ENCODE measurements at places on chromosomes 4 and X. TPM values are rescaled to one million over a fixed set of nuclear protein-coding genes. Genes with fewer than 3 reads are reported as not detected.

DNA sequence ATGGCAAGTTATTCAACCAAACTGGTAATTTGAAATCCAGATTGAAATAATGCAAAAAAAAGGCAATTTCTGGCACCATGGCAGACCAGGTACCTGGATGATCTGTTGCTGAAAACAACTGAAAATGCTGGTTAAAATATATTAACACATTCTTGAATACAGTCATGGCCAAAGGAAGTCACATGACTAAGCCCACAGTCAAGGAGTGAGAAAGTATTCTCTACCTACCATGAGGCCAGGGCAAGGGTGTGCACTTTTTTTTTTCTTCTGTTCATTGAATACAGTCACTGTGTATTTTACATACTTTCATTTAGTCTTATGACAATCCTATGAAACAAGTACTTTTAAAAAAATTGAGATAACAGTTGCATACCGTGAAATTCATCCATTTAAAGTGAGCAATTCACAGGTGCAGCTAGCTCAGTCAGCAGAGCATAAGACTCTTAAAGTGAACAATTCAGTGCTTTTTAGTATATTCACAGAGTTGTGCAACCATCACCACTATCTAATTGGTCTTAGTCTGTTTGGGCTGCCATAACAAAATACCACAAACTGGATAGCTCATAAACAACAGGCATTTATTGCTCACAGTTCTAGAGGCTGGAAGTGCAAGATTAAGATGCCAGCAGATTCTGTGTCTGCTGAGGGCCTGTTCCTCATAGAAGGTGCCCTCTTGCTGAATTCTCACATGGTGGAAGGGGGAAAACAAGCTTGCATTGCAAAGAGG is 4.8 kb upstream of the MPP1 start:
- DNase-seq, result no peak
- H3K4me1 ChIP-seq, result peaks cover 14% of the 10 kb centered on the region
- peaks cover 5% of the 10 kb centered on the region for H3K27me3 ChIP-seq
- no peak overlapping the region for H3K4me3 ChIP-seq
- H3K36me3 ChIP-seq, result no peaks in the 10 kb centered on the region
- no peak overlapping the region for H3K27ac ChIP-seq

DNA sequence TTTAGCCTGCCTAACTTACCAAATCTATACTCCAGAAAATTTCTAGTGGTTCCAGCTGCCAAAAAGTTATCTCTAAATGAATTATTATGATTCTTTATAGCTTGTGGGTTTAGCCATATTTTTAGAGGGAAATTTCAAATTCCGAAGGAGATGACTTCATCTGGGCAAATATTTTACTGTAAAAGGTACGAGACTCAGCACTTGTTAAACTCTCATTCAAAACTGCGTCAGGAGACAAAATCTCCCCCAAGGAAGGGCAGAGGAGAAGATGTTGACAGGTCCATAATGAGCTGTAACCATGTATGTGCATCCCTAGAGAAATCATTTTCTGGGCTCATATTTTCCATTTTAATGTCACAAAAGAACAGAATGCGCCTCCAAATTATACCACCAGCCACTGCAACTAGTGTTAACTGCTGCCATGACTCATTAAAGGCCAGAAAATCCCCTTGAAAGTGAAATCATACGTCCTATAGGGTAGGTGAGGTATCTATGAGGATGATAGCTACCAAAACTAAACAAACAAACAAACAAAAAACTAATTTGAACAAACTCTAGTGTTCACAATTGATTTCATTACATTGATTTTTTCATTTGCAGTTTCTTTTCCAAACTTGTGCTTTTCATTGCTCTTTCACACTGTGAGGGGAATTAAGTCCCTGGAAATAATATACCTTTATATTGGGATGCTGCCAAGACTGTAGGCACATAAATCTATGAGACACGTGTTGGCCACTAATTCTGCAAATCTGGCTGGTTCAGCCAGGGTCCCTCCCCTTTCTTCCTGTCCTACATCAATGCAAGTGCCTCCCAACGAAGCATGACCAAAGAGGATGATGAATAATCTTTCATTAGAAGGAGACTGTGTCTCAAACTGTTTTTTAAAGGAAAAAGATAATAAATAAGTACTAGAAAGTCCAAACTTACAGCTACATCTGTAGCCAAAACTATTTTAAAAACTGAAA is 85.8 kb downstream of the ARHGAP6 start:
- H3K4me1 ChIP-seq, result peaks cover 3% of the 10 kb centered on the region
- no peak overlapping the region for H3K27ac ChIP-seq
- no peaks in the 10 kb centered on the region for H3K36me3 ChIP-seq

DNA sequence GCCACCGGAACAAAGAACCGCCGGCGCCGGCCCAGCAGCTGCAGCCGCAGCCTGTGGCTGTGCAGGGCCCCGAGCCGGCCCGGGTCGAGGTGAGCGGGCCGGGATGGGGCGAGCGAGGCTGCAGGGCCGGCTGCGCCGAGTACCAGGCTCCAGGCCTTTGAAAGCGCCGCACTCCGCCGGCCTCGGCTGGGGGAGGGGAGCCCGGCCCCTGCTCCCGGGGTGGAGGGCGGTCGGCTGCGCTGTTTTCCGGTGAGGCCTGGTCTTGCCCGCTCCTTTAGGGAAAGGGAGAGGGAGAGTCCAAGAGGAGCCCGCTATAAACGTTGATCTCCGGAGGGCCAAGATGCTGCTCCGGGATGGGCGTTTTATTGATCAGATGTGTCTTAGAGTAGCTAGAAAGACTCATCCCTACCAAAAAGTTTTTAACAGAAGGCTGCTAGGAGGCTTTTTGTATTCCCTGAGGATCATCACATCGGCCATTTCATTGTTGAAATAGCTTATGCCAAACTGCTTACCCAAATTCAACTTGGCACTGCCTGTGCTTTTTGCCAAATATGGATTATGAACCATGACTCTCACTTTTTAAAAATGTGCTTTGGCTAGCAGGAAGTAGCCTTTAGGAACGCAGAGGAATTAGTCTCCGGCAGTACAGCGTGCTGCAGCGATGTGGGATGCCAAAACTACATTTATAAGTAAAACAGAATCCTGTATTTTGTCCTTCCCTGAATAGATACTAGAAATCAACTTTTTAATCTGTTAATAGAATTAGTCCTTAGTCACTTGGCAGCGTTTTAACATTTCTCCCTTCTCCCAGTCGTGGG is 760 bp downstream of the TMEM165 start:
- H3K27ac ChIP-seq, result peak overlapping the region; percentile 82
- peaks cover 33% of the 10 kb centered on the region for H3K36me3 ChIP-seq
- peak; percentile 32 for DNase-seq
- peaks cover 42% of the 10 kb centered on the region for H3K4me1 ChIP-seq
- no peaks in the 10 kb centered on the region for H3K27me3 ChIP-seq

DNA sequence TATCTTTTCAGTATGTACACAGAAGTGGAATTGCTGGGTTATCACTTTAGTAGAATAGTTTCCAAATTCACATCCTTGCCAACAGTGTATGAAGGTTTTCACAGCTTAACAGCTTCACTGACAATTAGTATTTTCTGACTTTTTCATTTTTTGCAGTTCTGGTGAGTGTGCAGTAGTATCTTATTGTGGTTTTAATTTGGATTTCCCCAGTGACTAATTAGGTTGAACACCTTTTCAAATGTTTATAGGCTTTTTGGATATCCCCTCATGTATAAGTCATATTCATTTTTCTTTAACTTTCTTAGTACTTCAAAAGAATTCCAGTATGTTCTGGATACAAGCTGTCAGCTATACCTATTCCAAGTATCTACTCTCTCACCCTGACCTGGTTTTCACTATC is 37.1 kb downstream of the BRCC3 start:
- H3K27me3 ChIP-seq, result no peaks in the 10 kb centered on the region
- H3K36me3 ChIP-seq, result peaks cover 30% of the 10 kb centered on the region
- DNase-seq, result no peak
- peak overlapping the region; percentile 25 for H3K27ac ChIP-seq

DNA sequence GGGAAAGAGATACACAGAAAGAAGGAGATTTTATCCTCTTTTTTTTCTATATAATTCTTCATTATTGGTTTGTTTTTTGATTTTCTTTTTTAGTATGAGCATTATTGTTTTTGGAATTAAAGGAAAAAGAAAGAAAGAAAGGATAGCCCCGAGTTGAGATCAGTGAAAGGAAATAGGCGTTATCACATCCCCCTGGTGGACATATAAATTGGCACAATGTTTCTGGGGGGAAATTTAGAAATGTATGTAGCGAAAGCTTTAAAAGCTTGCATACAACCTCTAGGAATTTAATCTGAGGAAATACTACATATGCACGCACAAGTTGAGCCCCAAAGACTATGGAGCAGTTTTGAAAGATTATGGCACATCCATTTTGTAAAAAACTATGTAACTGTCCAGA is 226.3 kb upstream of the LDB2 start:
- no peak overlapping the region for H3K4me3 ChIP-seq
- H3K36me3 ChIP-seq, result no peaks in the 10 kb centered on the region
- no peak overlapping the region for H3K27ac ChIP-seq
- no peak for DNase-seq

Gene WDFY3
- 0.38 TPM for total RNA-seq

- H3K27me3 ChIP-seq, result peaks cover 8% of the 10 kb centered on the region
- no peak for DNase-seq
- no peak overlapping the region for H3K4me3 ChIP-seq
- H3K36me3 ChIP-seq, result no peaks in the 10 kb centered on the region
These were observed 219.0 kb upstream of the PSAPL1 start for GRCh38 chr4:7653510-7654369.

Gene TCEAL6
- total RNA-seq, result not detected

Gene HTN3
- not detected for total RNA-seq

DNA sequence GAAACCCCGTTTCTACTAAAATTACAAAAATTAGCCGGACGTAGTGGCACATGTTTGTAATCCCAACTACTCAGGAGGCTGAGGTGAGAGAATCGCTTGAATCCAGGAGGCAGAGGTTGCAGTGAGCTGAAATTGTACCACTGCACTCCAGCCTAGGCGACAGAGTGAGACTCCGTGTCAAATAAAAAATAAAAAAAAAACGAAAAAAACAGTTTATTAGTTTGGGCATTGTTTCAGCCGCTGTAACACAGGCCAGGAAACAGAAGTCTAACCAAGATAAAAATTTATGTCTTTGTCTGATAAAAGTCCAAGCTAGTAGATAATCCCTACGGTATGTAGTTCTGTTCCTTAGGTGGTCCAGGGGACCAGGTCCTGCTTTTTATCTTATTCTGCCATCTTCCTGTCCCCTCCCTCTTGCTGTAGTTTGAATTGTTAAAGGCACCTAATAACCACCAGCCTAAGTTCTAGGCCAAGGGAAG is 21.4 kb downstream of the USO1 start:
- H3K27me3 ChIP-seq, result no peaks in the 10 kb centered on the region
- H3K4me1 ChIP-seq, result peaks cover 13% of the 10 kb centered on the region
- peaks cover 9% of the 10 kb centered on the region for H3K36me3 ChIP-seq
- no peak overlapping the region for H3K27ac ChIP-seq

Gene MSL3
- 39.3 TPM for total RNA-seq

DNA sequence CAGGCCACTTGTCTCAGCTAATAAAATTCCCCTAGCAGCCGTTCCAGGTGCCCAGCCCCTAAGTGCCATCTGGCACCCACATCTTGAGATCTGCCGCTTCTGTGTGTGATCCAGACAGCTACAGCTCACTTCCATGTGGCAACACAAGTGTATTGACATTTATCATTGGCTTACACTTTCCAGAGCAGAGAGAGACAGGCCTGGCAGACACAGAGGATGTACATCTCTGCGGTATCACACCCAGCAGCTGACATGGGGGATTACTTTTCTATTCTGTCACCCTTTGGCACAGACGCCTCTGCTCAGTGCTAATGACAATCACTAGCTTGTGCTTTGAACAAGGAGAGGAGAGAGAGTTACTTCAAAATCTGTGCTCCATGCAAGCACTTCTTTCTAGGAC is 195.9 kb downstream of the KDR start:
- no peaks in the 10 kb centered on the region for H3K4me1 ChIP-seq
- H3K27me3 ChIP-seq, result no peaks in the 10 kb centered on the region
- H3K27ac ChIP-seq, result no peak overlapping the region
- H3K4me3 ChIP-seq, result no peak overlapping the region
- no peaks in the 10 kb centered on the region for H3K36me3 ChIP-seq

DNA sequence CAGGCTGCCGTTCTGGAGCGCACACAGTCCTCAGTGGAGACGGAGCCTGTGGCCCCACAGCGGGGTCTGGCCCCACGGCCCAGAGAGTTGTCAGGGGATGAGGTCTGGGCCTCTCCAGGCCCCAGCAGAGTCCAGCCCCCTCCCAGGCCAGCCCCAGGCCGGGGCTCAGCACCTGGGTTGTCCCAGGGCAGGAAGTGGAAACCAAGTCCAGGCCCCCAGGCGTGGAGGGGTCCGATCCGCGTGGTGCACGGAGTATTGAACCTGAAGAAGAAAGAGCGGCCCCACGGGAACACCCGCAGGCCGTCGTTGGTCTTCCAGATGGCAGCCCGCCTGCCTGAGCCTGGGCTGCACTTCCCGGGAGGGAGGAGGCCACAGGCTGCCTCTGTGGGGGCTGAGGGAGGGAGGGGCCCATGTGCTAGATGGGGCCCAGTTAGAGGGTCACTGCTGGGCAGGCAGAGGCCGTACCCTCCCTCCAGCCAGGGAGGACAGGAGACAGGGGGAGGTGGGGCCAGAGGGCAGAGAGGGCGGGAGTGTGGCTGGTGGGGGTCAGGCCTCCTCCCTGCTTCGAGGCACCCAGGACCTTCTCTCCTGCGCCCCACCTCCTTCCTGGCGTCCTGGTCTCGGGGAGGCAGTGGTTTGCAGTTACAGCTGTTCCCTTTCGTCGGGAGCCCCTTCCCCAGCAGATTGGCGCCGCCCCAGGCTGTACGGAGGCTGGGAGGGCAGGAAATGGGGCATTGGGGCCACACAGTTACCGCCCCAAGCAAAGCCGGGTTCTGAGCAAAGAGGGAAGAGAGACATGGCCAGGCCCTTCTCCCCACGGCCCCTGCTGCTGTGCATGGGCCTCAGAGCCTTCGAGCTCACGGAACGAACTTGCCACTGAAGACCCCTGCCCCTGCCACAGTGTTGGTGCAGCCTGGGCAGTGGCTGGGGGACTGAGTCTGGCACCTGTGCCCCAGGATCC is 8.1 kb downstream of the HGFAC start:
- no peak overlapping the region for H3K4me3 ChIP-seq
- H3K27ac ChIP-seq, result no peak overlapping the region
- H3K27me3 ChIP-seq, result no peaks in the 10 kb centered on the region
- H3K4me1 ChIP-seq, result no peaks in the 10 kb centered on the region
- H3K36me3 ChIP-seq, result no peaks in the 10 kb centered on the region

GRCh38 chr4:100632163-100632562 is 114.3 kb upstream of the EMCN start:
- H3K27ac ChIP-seq, result no peak overlapping the region
- DNase-seq, result no peak
- no peaks in the 10 kb centered on the region for H3K36me3 ChIP-seq
- no peak overlapping the region for H3K4me3 ChIP-seq

DNA sequence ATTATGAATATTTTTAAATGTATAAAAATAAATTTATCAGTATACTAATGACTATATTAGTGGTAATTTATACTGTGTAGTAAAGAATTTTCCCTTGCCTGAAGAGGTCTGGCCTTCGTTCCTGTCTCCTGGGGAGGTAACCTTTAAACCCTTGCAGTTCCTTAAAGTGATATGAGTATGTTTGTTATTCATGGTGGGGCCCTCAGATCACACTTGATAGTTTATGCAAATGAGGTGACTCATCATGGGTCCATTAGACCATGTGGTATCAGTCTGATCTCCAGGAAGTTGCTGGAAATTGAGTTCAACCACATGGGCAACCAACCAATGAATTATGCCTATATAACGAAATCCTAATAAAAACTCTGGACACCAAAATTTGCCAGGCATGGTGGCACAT is 904.1 kb downstream of the RPA4 start:
- no peaks in the 10 kb centered on the region for H3K27me3 ChIP-seq
- H3K4me1 ChIP-seq, result no peaks in the 10 kb centered on the region

Gene ARL13A
- total RNA-seq, result not detected

- H3K27me3 ChIP-seq, result peaks cover 9% of the 10 kb centered on the region
- H3K4me3 ChIP-seq, result no peak overlapping the region
- no peak for DNase-seq
- H3K4me1 ChIP-seq, result no peaks in the 10 kb centered on the region
These were observed 179.1 kb upstream of the TBC1D9 start for GRCh38 chr4:140935254-140935653.
